Progenitor cell of endocrine pancreas (in vitro differentiated cells): ENCODE measurements at places on chromosomes 4 and X.

DNA sequence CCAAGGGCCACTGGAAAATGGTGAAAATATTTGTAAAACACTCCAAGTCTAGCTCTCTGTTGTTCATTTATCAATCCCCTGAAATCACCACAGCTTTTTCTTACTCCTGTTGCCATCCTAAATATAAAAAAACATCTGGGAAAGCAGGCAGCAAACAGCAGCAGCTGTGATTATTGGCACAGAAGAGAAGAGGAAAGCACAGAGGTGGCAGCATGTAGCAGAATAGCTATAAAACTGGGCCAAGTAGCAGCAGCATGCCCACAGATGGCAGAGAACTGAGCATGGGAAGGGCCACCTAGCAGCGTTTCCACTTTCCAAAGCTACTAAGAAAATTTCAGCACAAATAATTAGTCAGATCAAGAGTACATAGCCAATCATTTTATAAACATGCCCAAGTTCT lies 307.2 kb downstream of the SLC7A11 start:
- DNase-seq, result no peak

DNA sequence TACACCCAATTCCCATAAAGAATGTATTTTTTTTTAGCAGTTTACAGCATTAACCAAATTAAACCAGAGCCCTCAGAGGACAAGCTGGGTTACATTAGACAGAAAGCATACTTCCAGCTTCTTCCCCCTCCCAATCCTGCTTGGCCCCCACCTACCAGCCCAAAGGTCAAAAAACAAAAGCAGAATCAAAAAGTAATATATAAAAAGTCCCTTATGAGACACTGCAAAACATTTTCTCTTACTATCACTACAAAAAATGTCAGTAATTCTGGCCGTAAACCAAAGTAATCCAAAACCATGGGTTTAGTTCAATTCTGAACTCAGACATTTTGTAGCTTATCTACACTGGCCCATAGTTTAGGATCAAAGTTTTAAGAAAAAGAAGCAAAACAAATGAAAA lies 38.0 kb downstream of the APBB2 start:
- no peak for DNase-seq

DNA sequence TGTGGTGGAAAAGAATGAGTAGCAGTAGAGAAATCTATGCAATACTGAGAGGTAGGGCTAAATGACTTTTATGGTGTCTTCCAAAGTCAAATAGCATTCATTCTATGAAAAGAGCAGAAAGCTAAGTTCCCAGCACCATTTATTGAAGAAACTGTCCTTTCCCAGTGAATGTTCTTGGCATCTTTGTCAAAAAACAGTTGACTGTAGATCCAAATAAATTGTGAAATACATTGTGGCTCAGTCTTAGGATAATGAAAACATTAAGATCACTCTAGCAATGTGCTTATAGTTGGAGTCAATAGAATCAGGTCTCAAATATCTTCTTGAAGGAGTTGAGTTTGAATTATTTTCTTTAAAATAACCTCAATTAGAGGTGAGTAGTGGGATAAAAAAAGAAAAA lies 19.4 kb downstream of the AREG start:
- no peak for DNase-seq

DNA sequence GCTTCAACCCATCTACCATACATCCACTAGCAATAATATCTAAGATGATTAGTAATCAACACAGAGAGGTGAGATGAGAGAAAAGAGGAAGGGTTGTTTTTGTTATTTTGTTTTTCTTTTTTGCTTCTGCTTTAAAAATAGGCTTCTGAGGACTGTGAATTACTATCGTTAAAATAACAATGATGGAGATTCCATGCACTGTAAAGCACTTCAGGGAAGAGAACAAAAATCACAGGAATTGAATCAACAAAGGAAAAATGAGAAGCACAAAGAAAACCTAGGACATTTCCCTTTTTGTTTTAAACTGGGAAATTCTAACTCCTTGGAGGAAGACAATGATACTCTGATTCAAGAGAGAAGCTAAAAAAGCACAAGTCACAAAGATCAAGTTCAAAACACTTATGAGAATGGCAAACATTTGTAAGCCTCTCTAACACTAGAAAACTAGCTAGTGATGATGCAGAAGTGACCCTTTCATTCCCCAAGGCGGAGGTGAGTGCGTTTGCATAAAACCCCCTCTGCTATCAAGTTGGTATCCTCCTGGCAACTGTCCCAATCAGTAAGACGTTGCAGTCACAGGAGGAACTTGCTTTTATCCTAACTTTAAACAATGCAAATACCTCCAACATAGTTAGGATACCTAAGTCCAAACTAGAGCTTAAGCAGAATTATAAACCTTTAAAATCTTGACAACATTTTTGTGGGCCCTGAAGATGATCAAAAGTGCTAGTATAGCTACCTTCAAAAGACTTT lies 308.5 kb downstream of the CAMK2D start:
- DNase-seq, result no peak

GRCh38 chr4:139660568-139661043 lies 5.0 kb upstream of the MGST2 start:
- DNase-seq, result no peak

GRCh38 chr4:149889991-149890390 lies 74.3 kb upstream of the IQCM start:
- DNase-seq, result no peak

- DNase-seq, result no peak
These were observed 6.5 kb upstream of the GJB1 start for GRCh38 chrX:71216485-71216884.

GRCh38 chr4:34094114-34094513 lies 2150.2 kb downstream of the ARAP2 start:
- no peak for DNase-seq

DNA sequence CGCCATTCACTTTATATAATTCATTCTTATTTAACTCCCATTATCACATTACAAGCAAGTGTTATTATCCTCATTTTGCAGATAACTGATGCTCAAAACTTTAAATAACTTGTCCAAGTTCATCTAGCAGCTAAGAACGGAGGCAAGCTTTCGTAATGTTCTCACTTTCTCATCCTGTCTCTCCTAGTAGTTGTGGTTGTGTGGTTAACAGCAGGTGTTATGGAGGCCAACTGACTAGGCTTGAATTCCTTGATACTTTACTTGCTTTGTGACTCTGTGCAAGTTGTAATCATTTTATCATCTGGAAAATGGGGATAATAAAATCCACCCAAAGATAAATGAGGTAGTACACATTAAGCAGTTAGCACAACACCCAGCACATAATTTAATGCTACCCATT lies 109.9 kb upstream of the PTPN13 start:
- DNase-seq, result no peak
